ENCODE measurements at places on chromosomes 7 and 10.

DNA sequence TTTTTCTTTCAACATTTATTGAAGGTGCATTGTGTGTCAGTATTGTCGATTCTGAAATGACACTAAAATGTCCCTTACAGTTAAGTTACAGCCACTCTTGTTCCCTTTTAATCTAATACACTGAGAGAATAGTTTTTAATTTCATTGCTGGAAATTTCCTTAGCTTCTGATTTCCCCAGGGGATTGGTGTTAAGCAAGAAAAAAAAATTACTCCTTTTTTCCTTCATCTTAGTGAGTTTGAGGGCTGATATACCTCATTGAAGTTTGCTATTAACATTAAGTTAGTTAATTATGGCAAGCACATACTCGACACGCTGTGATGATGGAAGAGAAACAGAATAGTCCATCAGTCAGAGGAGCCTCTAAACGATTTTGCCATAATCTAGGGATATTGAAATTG lies 57.0 kb upstream of the EXOC4 start:
- no peak for DNase-seq

- DNase-seq = no peak
Measured at GRCh38 chr7:135180122-135180521, 9.6 kb upstream of the CYREN start.

DNA sequence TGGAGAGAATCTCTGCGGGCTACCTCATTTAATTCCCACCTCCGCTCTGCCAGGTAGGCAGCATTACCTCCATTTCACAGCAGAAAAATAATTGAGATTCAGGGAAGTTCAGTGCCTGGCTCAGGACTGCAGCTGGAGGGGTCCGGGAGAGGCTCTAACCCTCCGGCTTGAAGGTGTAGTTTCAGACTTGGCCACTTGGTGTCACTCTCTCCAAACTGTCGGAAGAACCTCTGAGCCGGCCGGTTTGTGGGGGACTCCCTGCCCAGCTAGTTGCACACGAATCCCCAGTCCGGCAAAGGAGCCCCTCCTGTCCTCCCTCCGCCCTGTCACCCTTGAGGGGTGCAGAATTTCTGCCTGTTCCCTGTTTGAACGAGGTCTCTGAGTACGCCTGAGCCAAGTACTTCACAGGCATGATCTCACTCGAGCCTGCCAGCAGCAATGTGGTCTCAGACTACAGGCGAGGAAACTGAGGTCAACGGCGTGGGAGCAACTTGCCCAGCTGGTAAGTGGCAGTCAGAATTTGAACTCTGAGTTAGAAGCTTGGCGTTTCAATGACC lies 144.7 kb upstream of the ZNF716 start:
- DNase-seq = no peak

DNA sequence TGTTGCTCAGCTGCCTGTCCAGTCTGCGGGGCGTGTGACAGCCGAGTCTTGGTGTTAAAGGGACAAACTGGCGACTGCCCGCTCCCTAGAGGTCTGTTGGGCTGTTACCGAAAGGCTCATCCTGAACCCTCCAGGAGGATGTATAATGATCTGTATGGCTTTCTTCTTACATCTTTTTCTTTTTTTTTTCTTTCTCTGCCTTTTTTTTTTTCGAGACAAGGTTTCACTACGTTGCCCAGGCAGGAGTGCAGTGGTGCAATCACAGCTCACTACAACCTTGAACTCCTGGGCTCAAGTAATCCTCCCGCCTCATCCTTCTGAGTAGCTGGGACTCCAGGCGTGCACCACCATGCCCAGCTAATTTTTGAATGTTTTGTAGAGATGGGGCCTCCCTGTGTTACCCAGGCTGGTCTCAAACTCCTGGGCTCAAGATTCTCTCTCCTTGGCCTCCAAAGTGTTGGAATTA lies 857 bp downstream of the INTS15 start:
- DNase-seq = no peak

DNA sequence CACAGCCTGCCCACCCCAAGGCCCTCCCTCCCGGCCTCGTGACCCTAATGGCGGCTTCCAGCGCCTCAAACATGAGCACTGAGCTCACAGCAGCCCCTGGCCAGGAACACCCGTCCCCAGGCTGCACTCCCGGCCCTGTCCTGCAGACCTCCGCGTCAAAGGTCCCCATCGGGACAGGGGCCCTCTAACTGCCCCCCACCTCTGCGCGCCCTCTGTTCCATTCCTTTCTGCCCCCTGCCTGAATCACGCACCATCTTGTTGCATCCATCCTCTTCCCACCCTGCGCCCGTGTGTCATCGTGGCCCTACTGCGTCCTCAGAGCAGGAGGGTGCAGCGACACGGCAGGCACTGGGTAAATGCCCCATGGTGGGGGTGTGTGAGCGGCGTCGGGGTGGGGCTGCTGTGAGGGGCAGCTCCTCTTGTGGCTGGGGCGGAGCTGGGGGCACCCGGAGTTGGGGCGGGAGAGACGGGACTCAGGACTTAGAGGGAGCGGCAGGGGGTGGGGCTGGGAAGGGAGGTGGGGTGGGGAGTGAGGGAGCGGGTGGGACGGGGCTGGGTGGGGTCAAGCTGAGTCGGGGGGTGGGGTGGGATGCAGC lies 13.4 kb downstream of the SLC29A4 start:
- DNase-seq = no peak

GRCh38 chr10:93315246-93315645 lies 166.9 kb downstream of the MYOF start:
- DNase-seq = no peak

- no peak for DNase-seq
Measured at GRCh38 chr7:22202141-22202540, 154.8 kb downstream of the RAPGEF5 start.

GRCh38 chr10:116737627-116738327 lies 4.6 kb downstream of the HSPA12A start:
- no peak for DNase-seq

GRCh38 chr10:113978802-113979201 lies 64.9 kb upstream of the ADRB1 start:
- DNase-seq = no peak

DNA sequence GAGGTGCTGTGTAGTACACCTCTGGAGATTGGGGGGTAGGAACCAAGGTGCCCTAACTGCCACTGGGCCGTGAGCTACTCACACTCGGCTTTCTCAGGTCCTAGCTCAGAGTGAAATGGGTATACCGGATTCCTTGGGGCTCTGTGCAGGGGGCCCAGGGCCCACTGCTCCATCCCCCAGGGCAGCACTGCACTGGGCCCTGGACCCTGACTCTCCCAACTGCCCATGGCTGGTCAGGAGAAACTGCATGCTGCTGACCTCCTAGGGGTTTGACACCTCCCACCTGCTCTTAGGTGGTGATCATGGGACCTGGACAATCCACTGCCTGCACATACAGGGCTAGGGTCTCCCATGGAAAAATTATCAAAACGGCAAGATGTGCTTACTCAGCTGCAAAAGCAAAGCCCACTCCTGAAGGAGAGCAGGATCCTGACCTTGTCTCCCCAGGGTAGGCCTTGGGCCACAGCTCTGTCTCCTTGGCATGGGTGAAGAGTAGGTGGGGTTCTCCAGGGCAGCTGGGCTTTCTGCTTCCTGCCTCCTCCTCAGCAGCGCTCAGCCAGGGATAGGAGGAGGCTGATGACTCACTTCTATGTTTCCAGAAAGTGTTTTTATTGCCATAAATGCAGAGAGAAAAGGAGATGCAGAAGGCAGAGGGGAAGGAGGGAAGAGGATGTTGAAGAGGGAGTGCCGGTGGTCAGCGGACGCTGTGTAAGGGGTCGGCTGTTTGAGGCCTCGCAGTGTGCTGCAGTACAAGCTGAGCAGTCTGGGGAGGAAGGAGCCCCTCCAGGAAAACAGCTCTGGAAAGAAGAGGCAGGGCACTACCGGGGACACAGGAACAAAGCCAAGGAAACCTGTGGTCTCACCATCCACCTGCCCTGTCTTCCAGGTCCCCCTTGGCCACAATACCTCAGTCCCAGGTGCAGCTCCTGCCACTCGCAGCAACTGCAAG lies 107.8 kb downstream of the ARHGAP22 start:
- DNase-seq = no peak

DNA sequence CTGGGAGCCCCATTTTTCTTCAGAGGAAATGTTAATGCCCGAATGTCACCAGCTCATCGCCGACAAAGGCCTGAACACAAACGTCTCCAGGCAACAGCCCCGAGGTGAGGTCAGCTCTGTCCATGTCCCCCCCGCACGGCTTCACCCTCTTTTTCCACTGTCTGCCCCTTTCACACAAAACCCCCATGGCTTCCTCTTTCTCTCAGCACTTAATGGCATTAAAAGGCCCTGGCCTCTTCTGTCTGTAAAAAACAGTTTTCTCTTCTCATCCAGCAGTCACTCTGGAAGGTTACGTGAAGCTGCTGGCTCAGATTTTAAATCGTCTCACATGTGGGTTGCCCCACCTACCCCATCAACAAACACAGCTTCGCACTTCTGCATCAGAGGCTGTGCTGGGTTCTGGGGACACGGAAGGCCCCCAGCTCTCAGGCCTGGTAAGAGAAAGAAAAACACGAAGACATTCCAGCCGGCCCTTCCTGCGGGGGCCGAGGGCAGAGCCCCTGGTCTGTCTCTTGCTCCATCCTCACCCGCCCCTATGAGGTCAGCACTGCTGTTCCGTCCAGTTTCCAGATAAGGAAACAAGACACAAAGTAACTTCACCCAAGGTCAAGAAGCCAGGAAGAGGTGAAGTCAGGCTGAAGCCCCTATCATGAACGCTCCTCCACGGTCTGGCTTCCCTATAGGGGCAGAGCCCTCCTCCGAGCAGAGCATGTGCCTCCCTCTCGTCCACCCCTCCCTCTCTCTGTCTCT lies 91.1 kb upstream of the PDGFA start:
- no peak for DNase-seq

DNA sequence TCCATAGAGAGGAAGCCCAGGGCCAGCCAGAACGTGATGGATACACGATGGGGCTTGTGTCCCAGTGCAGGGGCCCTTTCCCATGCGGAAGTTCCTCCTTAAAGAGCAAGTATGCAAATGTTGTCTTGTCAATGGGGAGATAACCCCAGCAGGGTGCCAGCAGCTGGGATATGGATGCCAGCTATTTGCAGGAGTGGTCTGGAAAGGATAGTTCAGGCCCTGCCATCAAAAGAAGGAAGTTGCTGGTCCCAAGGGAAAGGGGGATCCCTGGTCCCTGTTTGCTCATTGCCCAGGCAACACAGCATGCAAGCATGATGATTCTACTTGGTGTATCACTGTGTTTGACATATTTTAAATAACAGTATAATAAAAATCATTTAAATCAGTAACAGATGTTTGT lies 73.1 kb upstream of the HECW1 start:
- no peak for DNase-seq

DNA sequence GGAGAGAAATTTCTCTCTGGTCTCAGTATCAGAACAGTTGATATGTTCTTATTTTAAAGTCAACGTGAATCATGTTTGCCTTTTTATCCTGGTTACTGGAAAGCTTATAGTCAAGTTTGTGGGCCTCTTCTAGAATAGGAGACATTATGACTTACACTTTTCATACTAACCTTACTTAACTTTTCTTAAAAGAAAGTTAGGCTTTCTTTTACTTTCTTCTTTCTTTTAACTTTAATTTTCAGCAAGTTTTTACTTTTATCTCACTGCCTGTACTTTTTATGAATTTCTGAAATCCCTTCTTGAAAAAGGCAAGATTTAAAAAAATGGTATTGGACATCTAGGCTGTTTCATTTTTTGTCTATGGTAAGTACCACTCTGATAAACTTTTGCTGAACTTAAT lies 75.2 kb upstream of the DNAJB12 start:
- DNase-seq = no peak

DNA sequence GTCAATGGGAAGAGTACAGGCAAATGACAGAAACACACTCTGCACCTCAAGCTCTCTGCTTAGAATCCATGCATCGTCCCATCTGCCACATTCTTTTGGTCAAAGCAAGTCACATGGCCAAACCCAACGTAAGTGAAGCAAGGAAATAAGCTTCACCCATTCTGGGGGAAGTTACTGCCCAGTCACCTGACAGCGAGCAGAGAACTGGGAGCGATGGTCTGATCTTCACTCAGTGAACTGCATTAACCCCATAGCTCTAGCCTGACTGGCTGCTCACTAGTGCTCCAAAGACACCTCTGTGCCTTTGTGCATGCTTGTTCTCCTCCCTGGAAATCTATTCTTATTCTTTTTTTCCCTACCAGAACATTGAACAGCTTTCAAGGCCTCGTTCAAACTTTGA lies 89.9 kb downstream of the APBB1IP start:
- DNase-seq = no peak

DNA sequence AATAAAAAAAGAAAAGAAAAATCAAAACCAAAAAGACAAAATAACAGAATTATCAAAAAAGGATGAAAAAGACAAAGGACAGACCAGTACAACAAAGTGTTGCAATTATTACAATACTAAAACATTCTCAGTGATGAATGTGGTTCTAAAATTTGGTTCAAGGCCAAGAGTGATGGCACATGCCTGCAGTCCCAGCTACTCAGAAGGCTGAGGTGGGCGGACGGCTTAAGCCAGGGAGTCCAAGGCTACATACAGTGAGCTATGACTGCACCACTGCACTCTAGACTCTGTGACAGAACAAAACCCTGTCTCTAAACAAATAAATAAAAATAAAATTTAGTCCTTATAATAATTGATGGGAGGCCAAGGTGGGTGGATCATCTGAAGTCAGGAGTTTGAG lies 14.5 kb downstream of the BAZ1B start:
- DNase-seq = no peak

- DNase-seq = no peak
Measured at GRCh38 chr7:2172311-2173188, 60.2 kb downstream of the MAD1L1 start.

- DNase-seq = no peak
Measured at GRCh38 chr7:130667593-130668257, 823 bp downstream of the COPG2 start.

- no peak for DNase-seq
Measured at GRCh38 chr10:97506199-97506991, 7.7 kb downstream of the UBTD1 start.

- no peak for DNase-seq
Measured at GRCh38 chr7:64787295-64787694, 6.9 kb upstream of the ZNF138 start.

- DNase-seq = no peak
Measured at GRCh38 chr7:106063024-106063423, 49.1 kb downstream of the SYPL1 start.

DNA sequence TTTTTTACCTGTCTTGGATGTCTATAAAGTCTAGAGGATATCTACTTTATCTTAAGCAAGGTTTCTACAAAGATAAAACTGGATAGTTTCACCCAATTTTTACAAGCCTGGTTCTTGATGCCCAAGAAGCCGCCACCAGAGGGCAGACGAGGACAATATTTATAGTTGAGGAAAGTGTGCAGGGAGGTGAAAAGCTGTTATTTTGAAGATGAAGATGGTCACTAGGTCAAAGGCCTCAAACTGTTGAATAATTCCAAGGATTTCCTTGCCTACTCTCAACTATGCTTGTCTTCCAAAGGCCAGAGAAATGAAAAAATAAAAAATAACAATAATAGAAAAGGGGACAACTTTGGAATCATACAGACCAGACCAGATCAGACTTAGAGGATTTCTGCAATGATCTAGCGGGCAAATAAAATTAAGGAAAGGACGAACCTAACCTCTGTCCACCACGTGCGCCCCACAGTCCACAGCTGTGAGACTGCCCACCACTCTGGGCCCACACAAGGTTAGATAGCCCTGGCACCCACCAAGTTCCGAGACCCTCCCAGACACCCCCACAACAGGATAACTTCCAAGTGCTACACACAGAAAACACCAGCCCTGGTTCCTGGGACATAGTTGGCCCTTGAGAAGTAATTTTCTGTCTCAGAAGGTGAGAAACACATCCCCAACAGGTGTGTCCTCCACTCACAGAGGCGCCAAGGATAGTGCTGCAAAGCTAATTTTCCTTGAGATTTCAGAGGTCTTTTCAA lies 2.8 kb downstream of the PKD1L1 start:
- DNase-seq = peak; percentile 69

GRCh38 chr7:155213385-155213784 lies 84.3 kb upstream of the INSIG1 start:
- DNase-seq = no peak

- DNase-seq = no peak
Measured at GRCh38 chr10:88980800-88981199, 9.8 kb upstream of the FAS start.

Data from stimulated activated CD4-positive, alpha-beta T cell treated with anti-CD3 and anti-CD28 coated beads, Interleukin-1b, Interleukin-23, amount 100 ng/mL, for 4 hours (primary cell).